Stimulated activated CD8-positive, alpha-beta memory T cell treated with anti-CD3 and anti-CD28 coated beads, Interleukin-4, amount 100 ng/mL, for 1 hour (primary cell): ENCODE measurements at places on chromosomes 11 and 22.

DNA sequence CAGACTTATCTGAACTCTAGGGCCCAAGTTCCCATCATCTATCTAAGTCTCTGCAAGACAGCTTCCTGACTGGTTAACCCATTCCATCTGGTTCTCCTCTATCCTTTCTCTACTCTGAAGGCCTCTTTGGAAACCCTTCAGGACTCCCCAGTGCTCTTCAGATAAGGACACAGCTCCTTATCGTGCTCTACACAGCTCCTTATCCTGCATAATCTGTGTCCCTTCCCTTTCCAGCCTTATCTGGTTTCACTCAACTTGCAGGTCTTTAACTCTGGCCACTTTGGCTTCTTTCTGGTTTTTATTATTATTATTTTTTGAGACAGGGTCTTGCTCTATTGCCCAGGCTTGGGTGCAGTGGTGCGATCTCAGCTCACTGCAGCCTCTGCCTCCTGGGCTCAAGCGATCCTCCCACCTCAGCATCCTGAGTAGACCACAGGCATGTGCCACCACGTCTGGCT lies 10.6 kb downstream of the ENDOD1 start:
- DNase-seq: no peak

DNA sequence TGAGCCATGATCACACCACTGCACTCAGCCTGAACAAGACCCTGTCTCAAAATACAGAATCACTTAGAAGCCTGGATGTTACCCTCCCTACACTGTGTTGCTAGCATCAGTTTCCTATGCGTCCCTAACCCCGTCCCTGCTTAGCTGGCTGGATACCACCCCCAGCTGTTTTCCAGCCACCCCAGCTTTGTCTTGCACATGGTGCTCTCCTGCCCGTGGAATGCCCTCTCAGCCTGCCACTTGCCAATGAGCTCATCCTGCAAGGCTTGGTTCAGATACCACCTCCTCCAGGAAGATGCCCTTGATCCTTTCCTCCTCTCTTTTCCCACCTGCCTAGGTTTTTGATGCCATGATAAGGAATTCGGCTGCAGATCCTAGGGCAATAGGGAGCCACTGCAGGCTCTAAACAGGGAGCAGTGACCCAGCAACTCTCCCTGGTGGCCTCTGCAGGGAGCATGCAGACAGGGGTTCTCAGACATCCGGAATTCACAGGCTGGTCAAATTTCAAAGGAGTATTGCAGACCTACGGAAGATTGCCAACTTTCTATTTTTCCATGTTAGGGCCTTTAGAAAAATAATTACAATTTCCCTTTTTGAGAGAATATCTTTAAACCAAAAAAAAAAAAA lies 52.7 kb upstream of the WNT7B start:
- DNase-seq: no peak

DNA sequence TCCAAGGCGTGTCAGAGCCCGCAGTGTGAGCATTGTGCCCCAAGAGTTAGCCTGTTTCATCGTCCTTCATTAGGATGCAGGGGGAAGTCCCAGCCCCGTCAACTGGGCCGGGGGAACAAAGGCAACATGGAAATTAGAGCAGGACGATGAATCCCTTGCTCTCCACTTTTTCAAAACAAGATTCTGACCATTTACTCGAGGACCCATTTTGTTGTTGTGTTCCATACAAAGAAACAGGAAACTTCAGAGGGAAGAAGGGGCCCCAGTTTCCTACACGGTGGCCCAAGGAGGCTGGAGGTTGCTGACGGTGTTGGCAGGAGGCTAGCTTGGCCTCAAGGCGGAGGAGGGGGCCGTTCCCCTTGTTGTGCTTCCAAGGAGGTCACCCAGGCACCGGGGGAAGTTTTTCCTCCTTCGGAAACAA lies 44.0 kb upstream of the SLC1A2 start:
- no peak for DNase-seq

DNA sequence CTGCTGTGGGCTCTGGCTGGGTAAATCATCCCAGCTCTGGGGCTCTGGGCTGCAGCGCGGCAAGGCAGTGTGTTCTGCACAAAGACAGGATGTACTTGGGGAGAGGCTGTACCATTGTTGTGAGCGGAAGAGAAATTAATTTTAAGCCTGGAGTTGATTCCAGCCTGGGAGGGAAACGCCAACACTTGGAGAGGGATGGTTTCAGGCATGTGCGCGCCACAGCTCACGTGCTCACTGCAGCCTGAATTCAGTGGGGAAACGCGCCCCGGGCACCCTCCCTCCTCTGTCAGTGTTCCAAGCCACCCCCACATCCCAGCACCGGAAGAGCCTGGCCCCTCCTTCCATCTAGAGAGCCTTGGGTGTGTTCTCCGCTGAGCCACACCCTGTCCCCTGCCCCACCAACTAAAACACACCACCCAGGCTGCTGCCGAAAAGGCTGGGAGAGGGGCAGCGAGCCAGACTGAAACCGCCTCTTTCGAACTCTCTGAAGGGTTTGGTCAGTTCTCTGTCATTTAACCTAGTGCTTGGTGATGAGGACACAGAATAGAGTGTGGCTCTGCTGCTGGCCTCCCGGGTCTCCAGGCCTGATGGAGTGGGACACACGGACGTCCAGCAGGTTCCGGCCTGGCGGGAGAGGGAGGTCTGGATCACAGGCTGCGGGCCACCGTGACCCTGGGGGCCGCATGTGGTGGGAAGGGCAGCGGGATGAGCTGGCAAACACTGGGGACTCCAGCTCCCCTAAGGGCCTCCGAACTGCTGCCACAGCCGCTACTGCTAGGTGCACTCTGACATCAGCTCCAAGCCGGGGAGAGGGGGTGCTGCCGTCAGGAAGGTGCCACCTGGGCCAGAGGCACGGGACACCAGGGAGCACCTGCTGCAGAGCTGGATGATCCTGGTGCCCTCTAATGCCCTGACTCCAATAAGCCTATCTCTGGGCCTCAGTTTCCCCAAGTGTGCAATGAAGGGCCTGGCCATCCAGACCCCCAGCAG lies 230.8 kb downstream of the CTTN start:
- DNase-seq: no peak

DNA sequence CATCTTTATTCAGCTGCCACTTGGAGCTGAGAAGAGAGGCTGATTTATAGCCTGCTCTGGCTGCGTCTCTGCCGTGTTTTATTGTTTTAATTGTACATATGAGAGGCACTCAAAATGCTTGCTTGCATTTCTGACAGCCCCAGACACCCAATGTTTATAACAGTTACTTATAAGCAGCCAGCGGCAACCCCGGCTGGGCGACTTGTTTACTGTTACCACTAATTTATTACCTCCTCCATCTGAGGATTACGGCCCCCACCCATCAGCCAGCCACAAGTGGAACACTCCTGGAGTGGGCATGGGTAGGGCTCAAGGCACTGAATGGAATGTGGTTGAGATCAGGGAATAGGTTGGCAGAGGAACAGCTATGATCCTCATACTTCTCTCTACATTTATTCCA lies 61.2 kb downstream of the CLPB start:
- no peak for DNase-seq

- no peak for DNase-seq
These were observed 109.7 kb upstream of the RRM1 start for GRCh38 chr11:3984896-3985295.

DNA sequence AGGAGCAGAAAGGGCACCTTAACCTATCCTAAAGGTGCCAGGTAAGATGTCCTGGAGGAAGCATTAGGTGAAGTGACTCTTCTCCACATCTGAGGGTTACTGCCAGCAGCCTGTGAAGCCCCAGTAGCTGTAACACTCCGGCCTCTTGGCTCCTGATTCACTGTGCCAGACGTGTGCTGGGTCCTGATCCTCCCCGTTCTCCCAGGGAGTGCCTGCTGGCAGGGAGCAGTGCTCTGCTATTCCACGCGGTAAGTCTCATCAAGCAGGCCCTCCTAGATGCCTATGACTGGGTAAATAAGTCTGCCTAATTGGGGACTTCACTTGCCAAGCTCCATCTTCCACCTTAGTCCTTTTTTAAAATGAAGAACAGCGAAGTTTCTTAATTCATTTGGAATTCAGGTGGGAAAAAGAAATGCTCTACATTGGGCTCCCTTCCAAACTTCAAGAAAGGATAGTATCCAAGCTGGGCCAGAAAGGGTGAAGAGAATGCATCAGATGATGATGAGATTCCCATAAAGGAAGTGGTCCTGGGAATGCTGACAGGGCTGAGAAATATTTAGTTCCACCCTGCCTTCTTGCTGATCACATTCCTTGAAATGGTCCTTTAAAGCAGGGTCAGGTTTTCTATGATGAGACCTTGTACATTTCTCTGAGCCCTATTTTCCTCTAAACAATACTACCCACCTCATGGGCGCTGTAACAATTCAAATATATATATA lies 188.0 kb downstream of the MAML2 start:
- no peak for DNase-seq

GRCh38 chr11:13216019-13216710 lies 61.4 kb upstream of the BMAL1 start:
- no peak for DNase-seq

- no peak for DNase-seq
These were observed 108.4 kb upstream of the IGLL5 start for GRCh38 chr22:22779213-22779612.

GRCh38 chr22:29054251-29054767 lies 7.3 kb downstream of the C22orf31 start:
- no peak for DNase-seq

DNA sequence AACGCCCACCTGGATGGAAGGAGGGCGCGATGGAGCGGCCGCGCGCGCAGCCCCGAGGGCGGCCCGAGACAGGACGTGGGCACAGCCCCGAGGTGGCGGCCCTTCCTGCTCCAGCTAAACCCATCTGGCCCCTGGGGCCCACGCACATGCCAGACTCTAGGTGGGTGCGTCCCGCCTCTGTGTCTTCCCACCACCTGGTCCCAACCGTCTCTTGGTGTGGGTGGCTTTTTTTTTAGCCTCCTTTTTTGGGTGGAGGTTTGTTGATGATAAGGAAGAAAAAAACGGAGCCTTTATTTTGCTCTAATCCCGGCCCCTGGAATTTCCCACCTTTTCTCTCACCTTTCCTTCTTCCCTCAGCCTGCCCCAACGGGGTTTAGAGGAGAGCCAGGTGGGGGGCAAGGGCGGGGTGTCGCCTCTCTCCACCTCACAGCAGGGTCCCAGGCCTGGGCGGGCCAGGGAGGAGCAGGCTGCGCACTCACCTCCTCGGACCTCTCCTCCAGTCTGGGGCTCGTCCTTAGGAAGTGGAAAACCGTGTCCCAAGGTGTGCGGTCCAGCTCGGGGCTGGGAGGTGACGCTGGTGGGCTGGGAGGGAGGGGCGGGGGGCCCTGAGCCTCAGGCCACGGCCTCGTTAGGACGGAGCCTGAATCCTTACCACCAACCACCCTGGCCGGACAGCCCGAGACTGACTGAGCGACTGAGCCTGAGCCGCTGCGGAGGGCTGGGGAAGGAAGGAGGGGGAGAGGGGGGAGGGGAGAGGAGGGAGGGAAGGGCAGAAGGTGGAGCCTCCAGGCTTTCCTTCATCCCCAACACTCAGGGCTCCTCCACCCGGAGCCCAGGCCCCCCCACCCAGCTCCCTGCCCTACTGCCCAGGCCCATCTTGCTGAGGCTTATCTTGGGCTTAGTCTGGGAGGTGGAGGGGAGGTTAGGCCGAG lies at the start of gene SOX10:
Gene SOX10, minus strand, starts transcription at position 696 of the 932 bp plus-strand sequence. CDS start 771 bp downstream, outside the sequence.
- DNase-seq: no peak

DNA sequence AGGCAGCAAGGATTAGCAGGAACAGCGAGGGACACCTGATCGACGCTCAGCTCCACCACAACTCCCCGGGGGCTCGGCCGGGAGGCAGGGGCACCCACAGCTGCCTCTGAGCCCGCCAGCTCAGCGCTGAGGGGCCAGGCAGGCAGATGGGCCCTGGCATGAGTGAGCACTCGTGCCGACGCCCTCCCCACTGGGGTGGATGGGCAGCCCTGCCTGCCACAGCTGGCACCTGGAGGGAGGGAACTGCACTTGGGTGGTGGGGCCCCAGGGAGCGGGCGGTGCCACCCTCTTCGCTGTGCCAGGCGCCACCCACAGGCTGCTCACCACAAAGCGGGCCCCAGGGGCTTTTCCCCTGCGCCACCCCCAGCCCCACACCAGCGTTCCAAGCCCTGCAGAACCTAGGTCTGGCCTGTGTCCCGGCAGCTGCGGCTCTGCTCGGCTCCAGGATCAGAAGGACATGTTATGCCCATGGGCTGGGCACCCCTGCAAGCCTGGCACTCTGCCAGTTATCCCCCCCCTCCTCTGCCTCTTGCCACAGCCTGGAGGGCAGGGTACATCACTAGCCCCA lies 28.8 kb downstream of the WNT7B start:
- DNase-seq: no peak
